Stimulated activated CD8-positive, alpha-beta memory T cell treated with anti-CD3 and anti-CD28 coated beads, Interleukin-7, amount 100 ng/mL, for 4 hours (primary cell): ENCODE measurements at places on chromosomes 2 and 18.
A peak's percentile ranks its signal among the peaks of the same experiment; 100 is the strongest.

DNA sequence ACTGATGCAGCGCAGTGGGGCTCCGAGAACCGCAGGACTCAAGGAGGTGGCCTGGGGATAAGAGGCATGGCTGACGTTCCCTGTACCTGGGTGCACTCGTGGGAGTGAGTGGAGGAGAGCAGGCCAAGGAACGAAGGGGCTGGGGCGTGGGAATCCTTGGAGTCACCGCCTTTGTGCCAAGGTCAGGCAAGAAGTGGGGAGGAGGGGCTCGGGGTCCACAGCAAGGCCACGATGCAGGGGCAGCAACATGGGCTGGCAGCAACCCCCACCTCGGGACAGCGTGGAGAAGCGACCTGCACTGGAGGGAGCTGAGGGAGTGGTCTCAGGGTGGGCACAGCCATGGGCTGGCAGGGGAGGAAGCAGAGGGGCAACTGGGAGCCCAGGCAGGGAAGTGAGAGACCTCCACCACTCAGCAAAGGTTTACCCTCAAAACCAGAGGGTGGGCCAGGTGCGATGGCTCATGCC, 18.6 kb downstream of the ARID5A start:
- no peak for DNase-seq

DNA sequence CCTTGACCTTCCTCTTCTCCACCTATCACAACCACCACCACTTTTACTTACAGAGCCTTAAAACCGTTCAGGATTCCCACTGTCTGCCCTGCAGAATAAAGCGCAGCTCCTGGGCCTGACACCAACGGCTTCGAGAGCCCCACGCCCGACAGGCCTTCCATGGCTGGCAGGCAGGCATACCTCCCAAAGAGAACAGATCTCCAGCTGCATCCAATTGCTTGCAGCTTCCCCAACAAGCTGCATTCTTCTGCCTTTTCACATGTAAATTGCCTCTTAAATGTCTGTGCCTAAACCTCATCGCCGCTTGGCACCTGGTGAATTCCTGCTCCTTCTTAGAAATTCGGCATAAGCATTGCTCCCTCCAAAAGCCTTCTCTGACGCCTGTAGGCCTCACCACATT, 31.5 kb upstream of the FAM124B start:
- no peak for DNase-seq

DNA sequence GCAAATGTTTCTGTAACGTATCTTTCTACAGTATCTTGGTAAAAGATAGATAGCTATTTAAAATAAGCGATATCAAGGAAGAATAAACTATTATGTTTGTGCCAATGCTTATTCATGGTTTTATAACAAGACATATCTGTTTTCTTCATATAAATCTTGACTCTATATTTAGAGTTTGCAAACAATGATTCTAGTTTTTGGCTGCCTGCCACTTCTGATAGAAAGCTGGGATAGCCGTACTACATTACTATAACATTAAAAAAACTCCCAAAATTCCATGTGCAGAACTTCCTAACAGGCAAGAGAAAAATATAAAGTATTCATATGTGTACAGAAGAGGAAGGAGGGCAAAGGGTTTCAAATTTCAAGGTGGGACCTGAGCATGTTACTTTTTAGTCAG, 985.0 kb downstream of the BCL11A start:
- no peak for DNase-seq

DNA sequence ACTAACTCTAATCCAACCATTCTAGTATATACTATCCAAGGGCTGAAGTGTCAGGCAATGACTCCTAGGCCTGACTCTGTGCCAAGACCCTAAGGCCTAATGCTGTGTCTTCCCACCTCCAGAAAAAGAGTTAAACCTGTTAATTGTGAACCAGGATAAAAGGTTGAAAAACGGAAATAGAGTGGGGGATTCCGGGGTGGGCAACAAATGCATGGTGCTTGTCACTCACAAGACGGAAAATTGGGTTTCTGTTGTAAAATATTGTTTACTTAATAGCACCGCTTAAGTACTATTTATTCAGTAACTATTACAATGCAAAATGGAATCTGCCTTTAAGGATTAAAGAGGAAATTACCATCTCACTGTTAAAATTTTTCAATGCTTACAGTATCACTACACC, 3.2 kb downstream of the STK17B start:
- DNase-seq: no peak

DNA sequence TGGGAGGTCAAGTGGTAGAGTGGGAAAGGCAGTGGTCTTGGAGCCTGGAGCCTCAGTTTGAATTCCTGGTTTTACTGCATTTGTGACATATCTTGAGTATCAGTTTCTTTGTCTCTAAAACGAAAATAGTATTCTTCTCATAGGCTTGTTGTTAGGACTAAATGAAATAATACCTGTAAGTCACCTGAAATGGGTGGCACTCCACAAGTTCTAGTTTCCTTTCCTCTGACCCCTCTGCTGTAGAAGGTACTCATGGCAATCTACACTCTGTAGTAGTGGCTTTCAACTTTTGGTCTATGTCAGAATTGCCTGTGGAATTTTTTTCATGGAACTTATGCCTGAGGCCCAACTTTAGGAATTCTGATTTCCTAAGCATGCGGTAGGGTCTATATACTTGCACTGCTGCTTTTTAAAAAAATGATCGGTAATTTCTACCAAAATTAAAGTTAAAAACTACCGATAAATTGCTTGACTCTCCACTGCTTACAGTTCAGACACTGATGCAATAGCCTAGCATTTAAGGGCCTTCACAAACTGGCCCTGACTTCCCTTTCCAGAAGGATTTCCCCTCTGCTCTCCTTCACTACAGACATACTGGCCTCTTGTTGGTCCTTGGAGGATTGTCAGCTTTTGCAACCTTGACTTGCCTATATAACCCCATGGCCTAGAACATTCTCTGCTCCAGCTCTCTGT, 47.2 kb downstream of the PLEK start:
- DNase-seq: no peak

GRCh38 chr2:208175840-208176153, 12.4 kb upstream of the CRYGA start:
- DNase-seq: no peak

DNA sequence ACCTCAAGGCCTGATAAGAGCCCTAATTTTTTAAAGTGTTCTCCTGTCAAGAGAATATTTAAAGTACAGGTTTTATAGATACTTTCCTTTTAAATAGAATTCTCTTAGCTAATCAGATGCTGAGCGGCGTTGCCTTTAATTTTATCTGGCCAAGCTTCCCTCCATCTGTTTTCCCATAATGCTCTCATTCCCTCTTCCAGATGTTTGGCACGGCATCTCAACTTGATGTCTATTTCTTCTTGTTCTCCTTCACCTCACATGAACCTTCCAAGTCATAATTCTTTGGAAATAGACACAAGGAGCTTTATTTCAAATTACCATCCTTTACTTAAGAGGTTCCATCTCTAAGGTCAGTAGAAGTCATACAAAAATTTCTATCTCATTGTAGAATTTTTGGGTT, 76.1 kb upstream of the CPO start:
- no peak for DNase-seq

- no peak for DNase-seq
Observed at GRCh38 chr2:201886504-201886903, 80.2 kb downstream of the CDK15 start.

- no peak for DNase-seq
Observed at GRCh38 chr2:86285981-86286380, 51.4 kb downstream of the REEP1 start.

DNA sequence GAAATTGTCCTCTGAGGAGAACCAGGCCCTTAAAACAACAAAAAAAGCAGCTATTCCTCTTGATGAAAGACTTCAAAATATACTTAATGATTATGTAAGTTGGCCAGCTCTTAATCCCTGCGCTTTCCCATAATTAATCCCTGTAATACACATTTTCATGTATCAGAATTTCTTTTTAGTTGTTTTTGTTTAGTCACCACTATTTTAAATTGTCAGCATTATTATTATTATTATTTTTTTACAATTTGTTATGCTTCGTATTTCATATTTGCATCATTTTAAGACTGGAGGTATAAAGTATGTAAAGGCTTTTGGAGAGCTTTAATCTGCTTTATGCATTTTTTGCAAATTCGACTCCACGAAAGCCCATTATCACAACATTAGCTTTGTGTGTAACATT, 152.9 kb downstream of the ACOXL start:
- DNase-seq: no peak

DNA sequence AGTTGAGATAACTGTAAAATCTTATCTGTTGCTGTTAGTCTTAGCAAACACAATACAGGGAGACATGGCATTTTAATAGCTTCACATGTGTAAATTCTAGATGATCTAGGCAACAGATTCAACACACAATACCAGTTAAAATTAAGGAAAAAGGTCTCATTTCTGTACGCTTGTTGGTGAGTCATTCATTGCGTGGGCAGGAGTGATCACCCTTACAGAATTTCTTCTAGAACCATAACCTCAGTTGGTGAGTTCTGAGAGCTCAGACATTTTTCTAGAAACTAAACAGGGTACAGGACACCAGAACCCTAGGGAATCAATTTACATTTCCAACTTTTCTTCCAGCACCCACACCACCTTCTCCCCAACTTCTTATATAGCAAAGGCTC, 81.9 kb downstream of the SLC8A1 start:
- no peak for DNase-seq

DNA sequence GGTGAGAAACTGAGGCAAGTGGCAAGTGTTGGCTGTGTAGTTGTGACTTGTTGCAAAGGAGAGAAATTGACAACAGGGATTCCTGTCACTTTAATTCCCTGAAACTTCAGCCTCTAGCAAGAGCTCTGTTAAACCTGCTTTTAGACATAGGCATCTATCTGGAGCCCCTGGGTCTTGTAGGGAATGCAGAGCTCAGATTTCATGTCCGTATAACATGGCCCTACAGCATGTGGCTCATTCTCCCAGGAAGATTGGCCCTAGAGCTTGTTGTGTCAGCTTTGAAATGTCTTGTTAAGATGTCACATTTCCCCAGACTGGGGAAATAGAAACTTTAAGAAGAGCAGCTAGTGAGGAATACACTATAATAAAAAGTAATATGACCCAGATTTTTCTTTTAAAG, 115.8 kb downstream of the POLE4 start:
- DNase-seq: no peak

DNA sequence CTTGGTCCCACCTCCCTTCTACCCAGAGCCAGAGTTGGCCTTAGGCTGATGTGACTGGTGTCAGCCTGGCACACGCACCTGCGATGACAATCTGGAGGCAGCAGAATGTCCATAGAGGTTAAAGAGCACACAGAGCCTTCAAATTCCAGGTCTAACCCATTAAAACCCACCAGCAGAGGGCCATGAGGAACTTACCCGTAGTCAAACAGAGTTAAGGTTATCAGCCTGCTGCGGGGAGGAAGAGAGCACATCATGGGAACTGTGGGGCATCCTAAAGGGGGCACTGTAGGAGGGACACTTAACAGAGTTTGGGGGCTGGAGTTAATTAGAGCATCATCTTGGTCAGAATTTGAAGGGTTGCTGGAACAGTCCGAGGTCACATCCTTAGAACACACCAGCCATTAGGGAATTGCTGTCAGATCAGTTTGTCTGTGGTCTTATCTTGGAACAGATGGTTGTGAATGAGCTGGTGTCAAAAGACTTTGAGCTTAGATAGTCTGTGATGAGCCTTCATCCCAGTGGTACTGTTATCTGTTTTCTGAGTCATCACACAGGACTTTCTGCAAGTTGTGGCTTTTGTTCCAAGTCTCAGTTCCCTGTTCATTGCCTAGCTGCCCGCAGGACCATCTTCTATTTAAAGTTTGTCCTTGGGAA, 248.6 kb downstream of the LOXHD1 start:
- no peak for DNase-seq

DNA sequence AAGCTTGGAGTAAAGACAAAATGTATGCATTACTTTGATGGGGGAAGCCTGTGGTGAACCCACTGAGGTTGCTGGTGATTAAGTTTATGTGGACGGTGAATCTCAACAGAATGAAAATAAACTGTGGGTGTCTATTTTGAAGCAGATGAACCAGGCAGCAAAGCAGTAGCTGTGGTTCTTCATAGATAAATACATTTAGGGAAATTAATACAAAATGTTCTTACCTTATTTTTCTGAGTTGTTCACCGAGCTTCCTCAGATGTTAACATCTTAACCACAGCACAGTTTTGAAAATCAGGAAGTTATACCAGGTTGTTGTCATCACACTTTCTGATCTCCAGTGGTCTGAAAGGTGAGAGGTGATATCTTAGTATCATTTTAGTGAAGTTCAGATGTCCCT, 53.9 kb downstream of the NCK2 start:
- DNase-seq: no peak

- DNase-seq: peak; percentile 9
Observed at GRCh38 chr2:54455563-54456361, at the start of gene SPTBN1. SPTBN1 (plus strand) TSS chr2:54456327; CDS start chr2:54526419, 70,092 bp downstream.

DNA sequence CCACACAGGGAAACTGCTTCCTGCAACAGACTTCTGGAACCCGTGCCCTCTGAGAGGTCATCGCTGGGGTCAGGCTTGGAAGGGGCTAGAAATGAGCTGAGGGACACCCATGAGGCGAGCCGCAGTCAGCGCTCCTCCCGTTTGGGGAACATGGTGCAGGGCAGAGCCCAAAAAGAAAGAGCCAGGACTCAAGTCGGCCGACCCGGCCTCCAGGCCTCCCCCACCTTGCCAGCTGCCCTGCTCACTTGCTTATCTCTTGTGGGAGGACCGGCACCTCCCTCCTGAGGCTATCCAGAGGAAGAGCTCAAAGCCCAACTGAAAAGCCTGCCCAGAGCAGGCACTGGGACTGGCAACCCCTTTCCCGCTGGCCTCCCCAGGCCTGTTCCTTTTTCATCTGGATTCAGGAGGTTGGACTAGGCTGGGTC, 43.6 kb downstream of the SCTR start:
- DNase-seq: no peak

DNA sequence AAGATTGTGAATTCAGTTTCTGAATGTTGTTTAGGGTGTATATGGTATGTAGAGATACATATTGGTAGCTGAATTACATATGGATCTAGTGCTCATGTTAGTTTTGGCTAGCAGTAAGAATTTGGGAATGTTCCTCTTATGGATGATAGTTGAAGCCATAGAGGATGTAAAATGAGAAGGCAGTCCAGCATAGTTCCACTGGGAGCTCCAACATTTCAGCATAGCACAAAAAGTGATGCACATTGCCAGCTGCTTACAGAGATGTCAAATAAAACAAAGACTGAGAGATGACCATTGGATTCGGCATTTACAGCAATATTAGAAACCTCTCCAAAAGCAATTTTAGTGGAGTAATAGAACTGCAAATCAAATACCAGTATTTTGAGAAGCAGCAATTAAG, 77.4 kb downstream of the EML4 start:
- DNase-seq: no peak

GRCh38 chr2:157929871-157930667, 53.9 kb upstream of the ACVR1 start:
- DNase-seq: no peak

DNA sequence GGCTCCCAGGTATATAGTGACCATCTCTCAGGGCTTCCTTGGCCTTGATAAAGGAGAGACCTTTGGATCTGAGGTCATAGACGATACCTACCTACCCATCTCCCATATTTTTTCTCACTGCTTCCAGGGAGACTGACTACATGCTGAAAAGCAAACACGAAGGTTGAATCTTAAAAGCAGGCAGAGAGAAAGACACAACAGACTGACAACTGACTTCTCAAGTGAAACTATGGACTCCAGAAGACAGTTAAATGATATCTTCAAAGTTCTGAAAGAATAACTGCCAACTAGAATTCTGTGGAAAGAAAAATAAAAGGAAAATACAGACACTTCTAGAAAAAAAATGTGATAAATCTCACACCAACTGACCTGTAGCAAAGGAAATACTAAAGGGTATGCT, 76.5 kb upstream of the HAAO start:
- DNase-seq: no peak
